Activated CD4-positive, CD25-positive, alpha-beta regulatory T cell treated with anti-CD3 and anti-CD28 coated beads, Interleukin-2, amount 50 U/mL, for 24 hours (primary cell): ENCODE measurements at places on chromosomes 2 and 18.

GRCh38 chr2:38948387-38948882, 58.8 kb downstream of the ARHGEF33 start:
- ATAC-seq, result no peak

DNA sequence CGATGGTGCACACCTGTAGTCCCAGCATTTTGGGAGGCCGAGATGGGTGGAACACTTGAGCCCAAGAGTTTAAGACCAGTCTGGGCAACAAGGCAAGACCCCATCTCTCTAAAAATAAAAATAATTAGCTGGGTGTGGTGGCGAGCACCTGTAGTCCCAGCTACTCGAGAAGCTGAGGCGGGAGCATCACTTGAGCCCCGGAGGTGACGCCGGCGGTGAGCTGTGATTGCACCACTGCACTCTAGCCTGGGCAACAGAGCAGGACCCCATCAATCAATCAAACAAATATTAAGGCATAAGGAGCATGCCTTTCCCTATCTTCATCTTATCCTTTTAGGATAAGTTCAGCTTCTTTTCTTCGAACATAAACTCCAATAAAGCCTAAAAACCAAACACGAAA, 1.1 kb downstream of the WDSUB1 start:
- no peak for ATAC-seq

DNA sequence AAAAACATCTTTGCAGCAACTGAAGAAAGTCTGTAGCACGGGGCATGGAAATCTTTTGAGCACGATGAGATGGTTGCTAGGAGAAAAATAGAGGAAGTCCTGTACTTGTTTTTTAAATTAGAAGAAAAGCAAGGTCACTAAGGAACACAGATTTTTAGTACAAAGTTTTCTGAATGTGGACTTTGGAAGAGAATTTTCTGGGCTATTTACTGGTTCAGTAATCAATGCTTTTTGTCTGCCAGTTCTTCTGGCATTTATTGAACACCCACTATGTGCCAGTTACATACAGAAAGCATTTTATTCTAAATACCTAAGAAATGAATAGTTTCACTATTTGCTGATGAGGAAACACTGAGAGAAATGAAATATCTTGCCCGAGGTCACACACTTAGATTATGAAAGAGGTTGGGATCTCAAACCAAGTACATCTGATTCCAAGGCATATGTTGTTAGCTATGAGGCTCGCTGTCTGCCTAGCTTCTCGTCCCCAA, 15.6 kb upstream of the MAP3K20 start:
- no peak for ATAC-seq

DNA sequence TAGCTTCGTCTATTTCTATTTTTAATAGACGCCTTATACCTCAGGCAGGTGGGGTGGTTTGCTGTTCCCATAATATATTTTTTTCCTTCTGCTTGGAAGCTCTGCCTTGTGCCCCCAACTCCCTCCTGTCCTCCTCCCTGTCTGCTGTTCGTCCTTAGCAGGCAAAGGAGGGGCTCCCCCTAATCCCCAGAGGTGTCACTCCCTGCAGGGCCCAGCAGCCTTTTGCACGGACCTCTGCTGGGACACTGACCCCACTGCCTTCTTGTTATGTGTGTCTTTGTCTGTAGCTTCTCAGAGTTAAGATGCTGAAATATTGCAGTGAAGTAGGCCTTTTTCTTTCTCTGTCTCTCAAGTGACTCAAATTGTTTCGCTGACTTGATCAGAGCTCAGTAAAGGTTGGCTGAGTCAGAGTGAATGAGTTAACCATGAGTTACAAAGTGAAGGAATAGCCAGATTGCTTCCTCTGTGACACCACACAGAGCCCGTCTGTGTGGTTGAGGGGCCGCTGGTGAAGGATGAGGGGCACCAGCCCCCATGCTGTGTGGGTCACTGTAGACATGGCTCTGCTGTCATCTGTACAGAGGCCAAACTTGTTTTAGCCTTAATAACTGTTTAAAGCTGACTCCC, 47.7 kb downstream of the PRKCE start:
- peak; percentile 64 for ATAC-seq

- no peak for ATAC-seq
Measured at GRCh38 chr2:186017278-186017677, 278.7 kb downstream of the FSIP2 start.

GRCh38 chr18:74243127-74243526, 48.6 kb downstream of the CYB5A start:
- no peak for ATAC-seq

- no peak for ATAC-seq
Measured at GRCh38 chr2:225510796-225511195, 111.3 kb downstream of the NYAP2 start.

DNA sequence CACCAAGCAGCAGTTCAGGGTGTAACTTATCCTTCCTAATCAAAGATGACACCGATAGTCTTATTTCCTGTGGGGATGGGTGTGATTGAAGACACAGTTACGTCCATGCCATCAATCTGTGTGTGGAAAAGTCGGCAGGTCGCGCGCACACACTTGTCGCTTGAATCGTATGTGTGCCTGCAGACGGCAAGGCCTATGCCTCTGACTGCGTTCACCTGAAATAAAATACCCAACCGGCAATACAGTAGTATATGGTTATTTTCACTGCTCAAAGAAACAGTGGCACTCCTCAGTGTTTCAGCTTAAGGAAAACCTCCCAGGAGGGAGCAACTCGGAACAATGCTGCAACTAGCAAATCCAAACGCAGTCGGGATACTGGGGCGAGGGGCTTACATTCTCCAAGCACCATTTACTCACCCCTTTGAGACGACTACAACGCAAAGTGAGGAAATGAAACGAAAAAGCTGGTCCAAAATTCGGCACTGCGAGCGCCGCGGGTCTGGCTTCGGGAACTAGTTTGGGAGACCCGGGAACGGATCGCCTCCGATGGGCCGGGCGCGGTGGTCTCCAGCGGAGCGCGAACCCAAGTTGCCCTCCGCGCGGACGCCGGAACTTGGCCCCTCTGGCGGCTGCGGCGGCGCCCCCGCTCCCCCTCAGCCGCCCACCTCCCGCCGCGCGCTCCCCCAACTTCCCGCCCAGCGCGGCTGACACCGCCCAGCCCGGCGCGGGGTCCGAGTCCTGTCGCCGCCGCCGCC, 675 bp downstream of the PRKD3 start:
- peak; percentile 15 for ATAC-seq

GRCh38 chr2:15603044-15603765, 11.5 kb downstream of the DDX1 start:
- no peak for ATAC-seq

- ATAC-seq, result no peak
Measured at GRCh38 chr2:162028511-162028910, 45.5 kb downstream of the DPP4 start.

DNA sequence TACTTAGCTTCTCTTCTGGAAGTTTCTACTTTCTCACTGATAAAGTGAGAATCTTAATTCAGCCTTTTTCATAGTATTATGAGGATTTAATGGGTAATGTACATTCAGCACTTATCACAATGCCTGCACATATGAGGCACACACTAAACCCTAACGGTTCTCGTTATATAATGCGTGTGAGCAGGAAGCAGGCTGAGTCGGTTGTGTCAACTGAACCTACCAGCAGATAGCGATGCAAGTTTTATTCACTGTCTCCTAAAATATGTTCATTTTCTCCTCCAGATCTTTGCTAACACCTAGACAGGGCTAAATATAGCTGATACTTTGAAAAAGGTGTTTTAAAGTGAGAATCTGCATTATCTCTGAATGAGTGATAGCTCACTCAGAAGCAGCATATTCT, 201.6 kb downstream of the ALPK2 start:
- ATAC-seq, result no peak

- ATAC-seq, result no peak
Measured at GRCh38 chr2:157056200-157056676, 201.3 kb upstream of the GALNT5 start.

DNA sequence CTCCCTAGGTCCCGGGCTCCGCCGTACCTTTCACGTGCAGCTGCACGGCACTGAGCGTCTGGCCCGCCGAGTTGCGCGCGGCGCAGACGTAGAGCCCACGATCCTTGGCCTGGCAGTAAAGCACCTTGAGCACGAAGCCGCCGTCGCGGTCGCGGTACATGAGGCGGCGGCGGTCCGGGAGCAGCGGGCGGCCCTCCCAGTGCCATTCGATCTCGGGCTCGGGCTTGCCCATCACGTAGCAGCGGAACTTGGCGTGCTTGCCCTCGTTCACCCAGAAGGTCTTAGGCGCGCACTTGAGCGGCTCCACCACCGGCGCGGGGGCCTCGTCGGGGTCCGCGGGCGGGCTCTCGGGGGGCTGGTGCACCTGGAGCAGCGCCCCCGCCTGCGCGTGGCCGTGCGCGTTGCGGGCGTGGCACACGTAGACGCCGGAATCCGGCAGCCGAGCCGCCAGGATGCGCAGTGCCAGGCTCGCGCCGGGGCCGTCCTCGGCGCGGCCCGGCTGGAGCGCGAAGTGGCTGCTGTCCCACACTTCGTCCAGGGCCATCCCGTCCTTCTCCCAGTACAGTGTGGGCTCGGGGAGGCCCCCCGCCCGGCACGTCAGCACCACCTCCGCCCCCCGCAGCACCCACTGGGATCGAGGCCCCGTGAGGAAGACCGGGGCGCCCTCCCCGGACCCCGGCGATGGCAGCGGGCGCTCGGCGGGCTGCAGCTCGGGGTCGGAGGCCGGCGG, 980 bp downstream of the OBSL1 start:
- ATAC-seq, result no peak

DNA sequence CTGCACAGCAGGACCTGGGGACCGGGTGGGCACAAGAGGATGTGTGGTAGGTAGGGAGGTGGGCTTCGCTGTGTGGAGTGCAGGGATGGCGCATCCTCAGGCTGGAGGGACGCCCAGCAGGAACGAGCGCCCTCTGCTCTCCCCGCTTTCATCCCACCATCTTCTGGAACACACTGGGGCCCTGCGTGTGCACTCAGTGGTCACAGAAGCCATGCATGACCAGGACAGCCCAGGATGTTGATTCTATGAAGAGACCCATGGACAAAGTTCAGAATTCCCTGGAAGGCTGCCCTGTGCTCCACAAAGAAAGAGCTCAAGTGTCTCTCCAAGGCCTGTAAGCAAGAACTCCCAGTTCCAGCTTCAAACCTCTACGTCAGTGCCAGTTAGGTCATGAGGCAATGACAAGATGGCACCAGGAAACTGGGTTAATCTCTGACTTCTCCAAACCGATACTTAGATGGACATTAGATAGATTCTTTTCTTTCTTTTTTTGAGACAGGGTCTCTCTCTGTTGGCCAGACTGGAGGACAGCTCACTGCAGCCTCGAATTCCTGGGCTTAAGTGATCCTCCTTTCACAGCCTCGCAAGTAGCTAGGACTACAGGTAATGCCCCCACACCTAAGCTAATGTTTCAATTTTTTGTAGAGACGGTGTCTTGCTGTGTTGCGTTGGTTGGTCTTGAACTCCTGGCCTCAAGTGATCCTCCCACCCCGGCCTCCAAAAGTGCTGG, 3.4 kb downstream of the SLC66A2 start:
- no peak for ATAC-seq

- ATAC-seq, result no peak
Measured at GRCh38 chr2:23301136-23301535, 83.8 kb upstream of the KLHL29 start.

DNA sequence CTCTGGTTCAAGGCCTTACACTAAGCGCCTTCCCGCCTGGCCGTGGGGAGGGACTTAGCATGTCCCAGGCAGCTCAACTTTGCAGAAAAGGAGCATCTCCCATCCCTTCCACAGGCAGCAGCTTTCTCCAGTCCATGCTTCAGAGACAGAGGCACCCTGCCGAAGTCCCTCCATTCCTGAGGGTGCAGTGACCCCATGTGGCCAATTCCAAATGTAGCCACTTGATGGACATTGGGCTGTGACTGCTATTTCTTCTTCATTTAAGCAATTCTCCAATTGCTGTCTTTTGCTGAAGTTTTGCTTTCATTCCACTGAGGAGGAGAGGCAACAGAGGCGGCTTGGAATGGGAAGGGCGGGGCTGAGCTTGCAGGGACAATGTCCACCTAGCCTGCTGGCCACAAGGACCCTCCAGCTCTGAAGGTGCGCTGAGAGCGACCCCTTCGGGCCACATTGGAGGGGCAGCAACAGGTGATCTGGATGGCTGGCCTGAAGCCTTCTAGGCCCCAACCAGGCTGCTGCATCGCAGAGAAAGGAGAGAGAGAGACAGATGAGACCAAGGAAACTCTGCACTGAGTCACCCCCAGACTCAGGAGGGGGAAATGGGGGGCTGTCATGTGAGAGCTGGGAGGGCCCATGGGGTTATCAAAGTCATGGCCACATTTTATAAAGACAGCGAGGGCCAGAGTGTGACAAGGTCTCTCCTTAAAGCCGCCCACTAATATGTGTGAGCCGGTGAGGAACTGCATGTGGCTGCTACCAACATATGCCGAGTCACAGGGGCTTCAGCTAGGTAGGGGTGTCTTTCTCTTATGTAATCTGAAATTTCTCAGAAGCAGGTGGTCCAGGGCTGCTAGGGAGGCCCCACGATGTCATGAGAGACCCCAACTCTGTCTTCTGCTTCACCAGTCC, 61.3 kb downstream of the LONRF2 start:
- ATAC-seq, result no peak

- ATAC-seq, result no peak
Measured at GRCh38 chr2:38665854-38666555, at the start of gene GALM. Gene GALM, plus strand, starts transcription at chr2:38666114. Its CDS starts 48 bp downstream, at chr2:38666162.

- ATAC-seq, result no peak
Measured at GRCh38 chr2:70554338-70554892, 789 bp upstream of the TGFA start.

DNA sequence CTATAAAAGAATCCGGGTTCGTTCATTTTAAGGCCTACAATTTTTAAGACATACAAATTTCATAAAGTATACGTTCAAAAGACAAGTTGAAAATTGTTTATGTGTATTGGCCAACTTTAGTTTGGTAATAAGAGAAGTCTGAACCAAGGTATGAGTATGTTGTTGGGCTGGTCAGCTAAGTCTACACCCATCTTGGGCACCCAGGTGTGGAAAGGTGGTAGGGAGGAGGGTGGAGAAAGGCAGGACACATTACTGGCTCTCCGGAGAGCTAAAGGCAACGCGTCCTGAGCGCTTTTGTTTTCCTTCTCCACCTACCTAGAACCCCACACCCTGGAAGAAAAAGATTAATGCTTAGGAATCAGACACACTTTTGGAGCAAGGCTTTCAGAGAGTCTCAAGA, 899 bp upstream of the PELI1 start:
- no peak for ATAC-seq

- ATAC-seq, result no peak
Measured at GRCh38 chr2:7966032-7966431, 715.8 kb upstream of the ID2 start.

DNA sequence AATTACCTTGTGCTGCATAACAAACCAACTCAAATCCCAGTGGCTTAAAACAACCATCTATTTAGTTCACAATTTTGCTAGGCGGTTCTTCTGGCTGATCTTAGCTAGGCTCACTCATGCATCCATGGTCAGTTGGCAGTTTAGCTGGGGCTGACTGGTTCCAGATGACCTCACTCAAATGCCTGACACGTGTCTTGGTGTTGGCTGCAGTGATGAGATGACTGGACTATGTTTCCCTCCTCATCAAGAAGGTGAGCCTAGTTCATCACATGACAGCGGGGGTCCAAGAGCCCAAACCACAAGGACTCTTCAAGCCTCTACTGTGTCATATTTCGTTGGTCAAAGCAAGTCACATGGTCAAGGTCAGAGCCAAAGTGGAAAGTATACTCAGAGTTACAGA, 42.7 kb upstream of the ACTR3 start:
- ATAC-seq, result no peak
